ENCODE measurements at places on chromosomes 2 and 18.
A peak's percentile ranks its signal among the peaks of the same experiment; 100 is the strongest.

DNA sequence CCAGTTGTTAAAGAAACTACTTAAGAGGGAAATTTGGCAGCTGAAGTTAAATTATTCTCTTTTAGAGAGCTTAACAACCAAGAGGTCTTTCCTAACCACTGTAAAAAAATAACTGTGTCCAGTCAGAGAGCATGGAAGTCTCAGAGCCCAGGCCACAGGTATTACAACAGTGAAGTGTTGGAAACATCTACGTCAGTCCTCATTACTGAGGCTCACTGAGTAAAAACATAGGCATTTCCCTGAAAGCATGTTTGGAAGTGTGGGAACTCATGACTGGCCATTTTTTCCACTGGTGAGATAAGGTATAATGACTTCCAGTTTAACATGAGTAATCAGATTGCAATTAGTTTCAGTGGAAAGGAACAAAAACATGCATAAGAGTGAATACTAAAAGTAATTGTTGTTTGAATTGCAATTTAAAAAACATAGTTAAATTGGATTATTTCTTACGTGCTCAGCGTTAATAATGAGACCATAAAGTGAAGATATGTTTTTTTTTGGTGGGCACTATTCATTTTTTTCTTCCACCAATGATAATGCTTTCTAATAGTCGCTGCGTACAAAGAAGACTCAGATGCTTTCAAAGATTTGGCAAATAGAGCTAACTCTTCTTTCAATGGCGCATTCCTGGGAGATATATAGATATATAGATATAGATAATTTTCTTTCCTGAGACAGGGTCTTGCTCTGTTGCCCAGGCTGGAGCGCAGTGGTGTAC, 60.8 kb downstream of the EFEMP1 start:
- DNase-seq, result no peak

- DNase-seq, result no peak
Measured at GRCh38 chr18:4172196-4173100, 282.7 kb downstream of the DLGAP1 start.

GRCh38 chr2:45862843-45863242, 211.4 kb downstream of the PRKCE start:
- DNase-seq, result no peak

- no peak for DNase-seq
Measured at GRCh38 chr2:119464981-119465380, 33.3 kb downstream of the TMEM37 start.

GRCh38 chr2:12718711-12719399, 2.1 kb downstream of the TRIB2 start:
- no peak for DNase-seq

- DNase-seq, result no peak
Measured at GRCh38 chr2:71223767-71224333, 3.1 kb downstream of the PAIP2B start.

DNA sequence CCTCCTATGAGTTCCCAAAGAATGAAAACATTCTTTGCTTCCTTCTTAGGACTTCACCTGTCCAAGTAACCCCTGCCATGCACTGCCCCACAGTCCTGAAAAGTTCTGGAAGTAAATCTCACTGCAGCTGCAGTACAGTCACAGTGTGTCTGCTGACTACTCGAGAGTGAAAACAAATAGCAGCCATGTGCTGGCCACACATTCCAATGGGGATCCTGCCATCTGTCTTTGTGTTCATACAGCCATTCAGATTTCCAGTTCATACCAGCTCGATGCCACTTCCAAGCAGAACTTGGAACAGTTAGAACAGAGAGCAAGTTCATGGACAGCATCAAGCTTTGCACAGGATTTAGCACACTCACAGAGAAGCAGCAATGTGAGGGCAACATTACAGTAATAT, 629.9 kb upstream of the ACVR2A start:
- no peak for DNase-seq

DNA sequence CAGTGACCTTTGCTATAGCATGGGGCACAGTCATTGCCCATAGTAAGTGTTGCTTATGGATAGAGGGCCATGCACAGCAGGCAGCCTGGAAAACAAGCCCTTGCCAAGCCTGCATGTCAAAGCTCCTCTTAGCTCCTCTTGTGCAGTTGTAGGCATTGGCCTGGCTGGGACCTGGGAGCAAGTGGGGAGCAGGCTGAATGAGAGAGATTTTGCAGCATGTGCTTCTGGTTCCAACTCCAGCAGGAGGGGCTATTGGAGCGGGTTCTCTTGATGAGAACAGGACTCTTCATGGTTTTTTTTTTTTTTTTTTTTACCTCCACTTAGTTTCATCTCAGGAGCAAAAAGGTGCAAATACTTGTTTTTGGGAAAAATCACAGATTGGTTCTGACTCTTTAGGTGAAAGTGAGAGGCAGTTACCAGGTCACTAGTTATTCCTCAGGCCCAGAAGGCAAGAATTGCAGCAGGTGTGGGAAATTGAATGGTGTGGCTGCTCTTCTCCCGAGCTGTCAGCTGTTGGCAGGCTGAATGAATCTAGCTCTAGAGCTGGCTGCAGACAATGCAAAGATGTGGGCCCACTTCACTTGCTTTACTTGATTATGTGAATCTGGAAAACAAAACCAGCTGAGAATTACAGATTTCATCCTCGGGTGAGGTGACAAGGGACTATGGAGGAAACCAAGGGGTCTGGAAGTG, 95.9 kb downstream of the MAP4K4 start:
- no peak for DNase-seq

DNA sequence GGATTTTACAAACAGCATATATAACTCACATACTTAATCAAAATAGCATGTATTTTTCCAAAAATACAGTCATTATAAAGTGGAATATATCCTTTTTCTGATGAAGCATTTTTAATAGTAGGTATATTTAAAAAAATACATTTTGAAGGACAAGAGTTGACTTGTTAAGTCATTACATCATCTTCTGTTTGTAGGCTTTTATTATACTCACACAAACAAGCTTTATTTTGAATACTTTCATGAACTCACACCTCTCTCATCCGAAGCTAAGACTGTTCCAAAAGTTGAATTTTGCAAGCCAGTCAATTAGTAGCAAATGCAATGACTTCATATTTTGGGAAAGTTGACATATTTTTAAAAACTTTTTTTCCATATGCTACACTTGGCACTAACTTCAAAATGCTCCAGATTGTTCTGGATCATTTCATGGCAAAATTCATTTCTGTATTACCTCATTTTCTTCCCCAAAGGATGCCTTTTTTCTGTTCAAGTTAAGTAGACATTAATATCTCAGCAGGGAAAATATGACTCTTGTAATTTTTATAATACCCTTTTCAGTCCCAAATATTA, 68.5 kb upstream of the WDR75 start:
- no peak for DNase-seq

DNA sequence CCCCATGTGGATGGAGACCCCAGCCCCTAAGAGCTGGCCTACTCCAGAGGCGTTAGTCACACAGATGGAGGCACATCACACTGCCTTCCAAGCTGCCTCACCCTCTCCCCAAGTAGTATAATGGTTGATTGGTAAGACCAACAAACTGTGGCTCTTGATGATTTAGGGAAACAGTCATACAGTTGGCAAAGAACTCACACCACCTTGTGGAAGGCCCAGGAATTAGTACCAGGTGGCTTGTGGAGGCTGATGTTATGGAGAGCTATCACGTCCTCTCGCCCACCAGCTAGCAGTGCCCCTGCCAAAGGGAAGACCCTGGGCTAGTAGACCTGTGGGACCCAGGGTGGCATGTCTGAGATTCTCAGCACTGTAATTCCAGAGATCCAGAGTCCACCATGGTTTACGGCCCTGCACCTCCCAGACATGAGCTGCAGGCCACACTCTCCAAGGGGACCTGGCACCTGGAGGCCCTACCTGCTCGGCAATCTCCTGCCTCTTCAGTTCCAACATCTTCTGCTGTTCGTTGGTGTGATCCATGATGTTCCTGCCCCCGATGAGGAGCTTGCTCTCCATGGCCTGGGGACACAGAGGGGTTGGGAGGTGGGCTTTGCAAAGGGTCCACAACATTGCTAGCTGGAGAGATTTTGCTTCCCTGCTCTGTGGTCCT, 26.3 kb downstream of the KIF3C start:
- no peak for DNase-seq

DNA sequence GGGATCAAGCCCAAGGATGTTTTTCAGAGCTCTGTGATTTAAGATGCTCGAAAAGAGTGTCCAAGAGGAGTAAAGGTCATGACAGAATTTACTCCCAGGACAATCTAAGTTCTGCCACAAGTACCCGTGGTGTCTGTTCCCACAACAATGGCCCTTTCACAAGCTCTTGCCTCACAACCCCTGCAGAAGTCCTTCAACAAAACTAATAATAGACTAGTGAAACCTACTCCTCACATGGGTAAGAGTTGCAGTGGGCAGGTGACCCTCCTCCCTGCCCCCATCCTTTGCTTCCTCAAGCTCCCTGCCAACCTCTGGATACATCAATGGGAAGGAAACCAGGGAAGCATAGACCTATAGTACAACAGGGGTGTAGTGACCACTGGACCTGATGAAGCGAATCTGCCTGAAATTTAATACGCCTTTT, 34.9 kb downstream of the PTCD3 start:
- DNase-seq, result no peak

- no peak for DNase-seq
Measured at GRCh38 chr2:53987336-53987921, 16.6 kb upstream of the PSME4 start.

DNA sequence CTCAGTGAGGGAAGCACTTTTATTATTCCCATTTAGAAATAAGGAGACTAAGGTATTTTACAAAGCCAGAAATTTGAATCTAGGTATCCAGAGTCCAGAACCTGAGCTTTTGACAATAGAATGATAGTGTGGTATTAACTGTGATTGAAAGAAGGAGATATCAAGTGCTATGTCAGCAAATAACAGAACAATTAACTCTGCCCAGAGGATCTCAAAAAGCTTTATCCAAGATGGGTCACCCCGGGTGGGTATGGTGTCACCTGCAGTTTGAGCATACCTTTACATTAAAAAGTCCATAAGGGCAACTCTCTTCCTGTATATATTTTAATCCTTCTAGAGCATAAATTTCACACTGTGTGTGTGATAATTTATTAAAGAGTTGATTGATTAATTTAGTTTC, 105.4 kb downstream of the LRP1B start:
- no peak for DNase-seq

DNA sequence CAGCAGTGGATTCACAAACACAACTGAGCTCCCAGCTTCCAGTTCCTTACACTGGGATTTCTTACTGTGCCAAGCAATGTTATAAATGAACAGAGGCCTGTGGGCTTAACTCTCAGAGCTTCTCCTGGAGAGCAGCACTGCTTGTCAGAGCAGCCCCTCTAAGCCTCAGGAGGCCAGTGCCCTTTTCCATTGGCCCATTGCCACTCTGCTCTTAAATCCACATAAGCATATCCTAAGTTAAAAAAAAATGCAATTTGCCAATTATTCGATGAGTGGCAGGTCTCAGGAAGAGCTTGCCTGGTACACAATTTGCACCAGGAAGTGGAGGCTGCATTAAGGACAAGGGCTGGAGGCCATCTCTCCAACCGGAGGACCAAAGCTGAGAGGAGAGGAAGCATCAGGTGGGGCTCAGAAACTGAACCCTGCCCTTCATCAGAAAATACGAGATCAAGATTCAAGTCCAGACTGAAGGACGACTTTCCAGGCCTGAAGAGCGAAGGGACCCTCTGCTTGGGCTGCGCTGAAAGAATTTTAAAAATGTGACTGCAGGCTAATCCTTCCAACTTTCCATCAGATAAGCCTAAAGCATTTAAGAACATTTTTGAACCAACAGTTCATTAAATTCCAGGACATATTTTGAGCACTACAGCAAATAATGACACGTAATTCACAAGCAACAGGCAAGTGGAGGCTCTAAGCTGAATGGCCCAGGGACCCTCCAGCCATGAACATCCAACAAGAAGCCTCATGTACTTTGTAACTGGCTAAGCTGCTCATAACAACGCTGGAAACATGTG, 28.4 kb upstream of the PXDN start:
- no peak for DNase-seq

GRCh38 chr2:148644883-148645538, 460 bp downstream of the EPC2 start:
- peak; percentile 89 for DNase-seq

DNA sequence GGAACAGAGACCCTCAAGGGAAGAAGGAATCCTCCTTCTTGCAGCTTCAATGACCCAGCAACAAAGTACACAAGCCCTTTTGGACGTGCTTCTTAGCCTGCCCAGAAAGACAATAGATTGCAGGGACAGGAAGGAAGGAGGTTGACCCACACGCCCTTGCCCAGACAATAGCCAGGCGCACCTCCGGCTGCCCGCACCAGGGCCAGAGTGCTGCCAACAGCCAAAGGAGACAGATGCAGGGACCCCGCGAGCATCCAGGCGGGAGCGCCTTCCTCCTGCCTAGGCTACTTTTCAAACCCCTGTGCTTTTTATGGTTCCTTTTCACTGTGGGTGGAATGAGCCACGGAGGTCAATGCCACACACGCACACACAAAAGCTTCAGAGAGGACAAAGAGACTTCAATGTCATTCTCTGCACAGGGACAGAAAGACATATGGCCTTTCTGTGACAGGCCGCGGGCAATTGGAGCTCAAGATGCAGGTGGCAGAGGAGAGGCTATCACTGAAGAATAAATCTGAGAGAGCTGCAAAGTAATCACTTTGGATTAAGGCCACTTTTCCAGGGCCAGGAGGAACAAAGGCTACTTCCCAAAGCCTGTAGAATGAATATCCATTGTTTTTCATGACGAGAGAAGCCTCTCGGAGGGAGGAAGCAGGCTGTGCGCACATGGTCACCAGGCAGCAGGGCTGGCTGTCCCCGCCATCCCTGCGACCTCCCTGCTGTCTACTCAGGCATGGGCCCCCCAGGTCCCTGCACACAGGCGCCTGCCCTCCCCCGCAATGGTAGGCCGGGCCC, 300.6 kb downstream of the EIPR1 start:
- DNase-seq, result no peak

DNA sequence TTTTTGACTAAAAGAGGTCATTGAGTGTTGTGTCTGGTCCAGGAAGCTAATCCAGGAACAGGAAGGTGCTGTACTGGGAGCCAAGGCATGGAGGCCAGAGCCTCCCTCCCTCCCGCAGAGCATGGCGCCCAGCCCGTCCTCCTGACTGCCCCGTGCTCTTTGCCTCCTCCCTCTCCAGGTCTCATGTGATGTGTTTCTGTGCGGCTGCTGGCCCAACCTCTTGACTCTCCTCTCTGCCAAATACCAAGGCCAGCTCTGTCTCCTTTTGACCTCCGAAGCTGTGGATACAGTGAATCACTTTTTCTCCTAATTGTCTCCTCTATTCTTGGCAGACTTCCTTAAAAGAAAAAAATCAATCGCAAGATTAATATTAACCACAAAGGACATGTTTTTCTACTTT, 284.1 kb downstream of the PHLPP1 start:
- no peak for DNase-seq

- no peak for DNase-seq
Measured at GRCh38 chr2:28435814-28436351, 43.2 kb downstream of the FOSL2 start.

GRCh38 chr2:188291617-188292347, at the start of gene GULP1:
TSS of gene GULP1 (plus strand) at chr2:188291874. CDS start at chr2:188477703, 185,829 bp downstream.
- DNase-seq, result no peak

GRCh38 chr2:152627351-152627957, 89.8 kb downstream of the PRPF40A start:
- DNase-seq, result no peak

DNA sequence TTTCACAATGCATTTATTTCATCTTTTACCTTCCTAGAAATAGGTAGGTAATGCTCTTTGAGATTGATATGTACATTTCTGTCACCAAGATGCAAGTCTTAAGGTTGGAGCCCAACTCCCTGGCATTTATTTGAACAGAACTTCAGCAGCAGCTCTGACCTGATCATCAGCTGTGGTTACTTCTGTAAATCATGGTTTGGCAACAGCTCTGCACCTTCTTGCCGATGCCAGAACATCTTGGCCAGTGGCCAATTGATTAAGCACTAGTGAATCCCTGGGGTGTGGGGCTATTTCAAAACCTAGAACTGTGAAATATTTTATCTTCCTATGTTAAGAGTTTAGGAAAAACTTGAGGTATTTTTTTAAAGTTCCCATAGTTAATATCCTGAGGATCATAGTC, 124.8 kb upstream of the NYAP2 start:
- no peak for DNase-seq

Measured in stimulated activated CD4-positive, alpha-beta T cell treated with anti-CD3 and anti-CD28 coated beads, Interleukin-1b, Interleukin-23, amount 100 ng/mL, for 1 hour (primary cell).